ENCODE measurements at places on chromosomes 1 and 21.
A peak's percentile ranks its signal among the peaks of the same experiment; 100 is the strongest.

GRCh38 chr1:229148041-229148671 lies 122.8 kb upstream of the RAB4A start:
- peak; percentile 89 for DNase-seq

DNA sequence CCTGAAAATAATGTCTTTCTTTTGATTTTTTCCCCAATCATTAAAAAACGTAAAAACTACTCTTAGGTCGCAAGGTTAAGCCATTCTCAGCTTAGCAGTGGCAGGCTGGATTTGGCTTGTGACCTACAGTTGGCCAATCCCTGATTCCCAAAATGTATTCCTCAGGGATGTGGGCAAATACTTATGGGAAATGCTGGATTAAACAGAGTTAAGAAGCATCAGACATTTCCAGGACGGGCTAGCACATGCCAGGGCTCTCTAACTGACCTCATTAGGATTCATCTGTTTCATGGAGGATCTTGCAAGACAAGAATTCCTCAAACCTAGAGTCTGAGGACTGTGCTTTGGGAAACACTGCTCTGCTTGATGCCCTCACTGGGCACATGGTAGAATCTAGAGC lies 982 bp upstream of the IL24 start:
- no peak for DNase-seq

DNA sequence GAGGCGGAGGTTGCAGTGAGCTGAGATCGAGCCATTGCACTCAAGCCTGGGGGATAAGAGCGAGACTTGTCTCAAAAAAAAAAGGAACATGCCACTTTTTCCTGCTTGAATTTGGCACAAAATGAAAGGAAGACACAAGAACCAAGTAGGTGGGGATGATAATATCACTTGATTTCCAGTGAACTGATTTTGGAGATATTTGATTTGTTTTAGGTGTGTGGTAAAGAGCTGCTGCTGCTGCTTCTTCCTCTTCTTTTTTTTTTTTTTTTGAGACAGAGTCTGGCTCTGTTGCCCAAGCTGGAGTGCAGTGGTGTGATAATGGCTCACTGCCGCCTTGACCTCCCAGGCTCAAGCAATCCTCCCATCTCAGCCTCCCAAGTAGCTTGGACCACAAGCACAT lies 29.9 kb upstream of the CAPZB start:
- no peak for DNase-seq

- peak; percentile 20 for DNase-seq
These were observed 55.0 kb downstream of the PLXNA2 start for GRCh38 chr1:208189183-208189582.

GRCh38 chr1:216807696-216808095 lies 84.5 kb upstream of the ESRRG start:
- DNase-seq = no peak
